Cardiac fibroblast (primary cell): ENCODE measurements at places on chromosomes 3 and 15.

DNA sequence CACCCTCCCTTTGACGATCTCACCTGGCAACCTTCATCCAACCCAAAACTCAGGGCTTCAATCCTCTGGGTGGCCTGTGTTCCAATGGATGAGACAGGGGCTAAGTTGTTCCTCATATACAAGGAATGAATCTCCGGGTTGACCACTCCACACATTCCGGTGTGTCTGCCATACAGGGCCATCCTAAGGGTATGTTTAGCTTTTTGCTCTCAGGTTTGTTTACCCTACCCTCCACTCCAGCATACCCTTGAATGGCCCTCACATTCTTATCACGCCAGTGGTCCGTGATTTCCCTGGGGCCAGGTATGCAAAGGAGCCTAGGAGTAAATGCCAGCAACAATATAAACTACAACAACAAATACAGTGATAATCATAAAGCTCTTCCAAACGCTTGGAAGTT, 45.7 kb upstream of the VGLL3 start:
- no peak for DNase-seq

GRCh38 chr3:178318340-178318739, 217.9 kb upstream of the KCNMB2 start:
- no peak for DNase-seq

GRCh38 chr15:80953953-80954778, 35.5 kb downstream of the MESD start:
- DNase-seq = no peak

DNA sequence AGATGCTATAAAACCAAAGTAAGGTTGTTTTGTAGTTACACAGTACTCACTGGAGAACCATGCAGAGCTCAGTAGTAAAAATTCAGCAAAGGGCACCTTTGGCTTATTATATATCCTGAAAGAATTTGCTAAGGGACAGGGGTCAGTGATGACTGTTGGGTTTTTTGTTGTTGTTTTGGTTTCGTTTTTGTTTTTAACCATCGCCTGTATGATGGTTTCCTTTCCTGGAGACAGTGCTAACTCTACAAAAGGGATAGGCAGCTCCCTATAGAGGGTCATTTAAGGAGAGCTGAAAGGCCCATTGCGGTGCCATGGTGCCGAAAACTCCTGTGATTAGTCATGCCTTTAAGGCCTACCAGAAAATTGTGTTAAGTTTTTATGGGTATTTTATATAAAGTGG, 118.2 kb upstream of the GOLIM4 start:
- no peak for DNase-seq

GRCh38 chr3:126446791-126447190, 28.9 kb downstream of the ZXDC start:
- DNase-seq = no peak

- DNase-seq = no peak
Observed at GRCh38 chr3:136404056-136404455, 153.9 kb downstream of the PCCB start.

GRCh38 chr3:9247941-9248521, 1.4 kb downstream of the SRGAP3 start:
- DNase-seq = no peak

DNA sequence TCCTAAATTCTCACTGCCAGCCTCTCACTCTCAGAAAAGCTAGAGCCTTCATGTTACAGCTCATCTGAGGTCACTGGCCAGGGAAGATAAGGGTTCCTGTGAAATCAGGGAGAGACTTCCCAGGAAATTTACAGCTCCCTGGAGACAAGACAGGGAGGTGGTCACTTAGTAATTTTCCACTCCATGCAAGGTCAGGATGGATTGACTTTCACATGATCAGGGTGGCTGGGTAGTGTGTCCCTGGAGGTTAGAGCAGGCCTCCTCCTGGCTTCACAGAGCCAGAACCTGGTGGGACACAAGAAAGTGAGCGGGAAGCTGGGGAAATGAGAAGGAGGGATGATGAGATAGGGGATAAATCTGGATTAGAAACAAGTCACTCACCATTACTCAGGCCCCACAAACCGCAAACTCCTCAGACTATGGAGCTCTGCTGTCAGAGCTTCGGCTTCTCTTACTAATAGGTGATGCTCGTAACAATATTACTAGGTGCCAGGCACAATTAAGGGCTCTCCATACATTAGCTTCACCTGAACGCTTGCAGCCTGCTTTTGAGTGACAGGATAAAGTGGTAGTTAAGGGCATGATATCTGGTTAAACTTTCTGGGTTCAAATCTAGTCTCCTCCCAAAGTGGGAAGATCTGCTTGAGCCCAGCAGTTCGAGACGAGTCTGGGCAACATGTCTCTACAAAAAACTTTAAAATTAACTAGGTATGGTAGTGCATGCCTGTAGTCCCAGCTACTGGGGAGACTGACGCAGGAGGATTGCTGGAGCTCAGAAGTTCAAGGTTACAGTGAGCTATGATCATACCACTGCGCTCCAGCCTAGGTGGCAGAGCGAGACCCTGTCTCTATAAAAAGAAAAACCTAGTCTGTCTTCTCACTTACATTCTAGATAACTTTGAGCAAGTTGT, 24.9 kb downstream of the DUOX2 start:
- DNase-seq = no peak

DNA sequence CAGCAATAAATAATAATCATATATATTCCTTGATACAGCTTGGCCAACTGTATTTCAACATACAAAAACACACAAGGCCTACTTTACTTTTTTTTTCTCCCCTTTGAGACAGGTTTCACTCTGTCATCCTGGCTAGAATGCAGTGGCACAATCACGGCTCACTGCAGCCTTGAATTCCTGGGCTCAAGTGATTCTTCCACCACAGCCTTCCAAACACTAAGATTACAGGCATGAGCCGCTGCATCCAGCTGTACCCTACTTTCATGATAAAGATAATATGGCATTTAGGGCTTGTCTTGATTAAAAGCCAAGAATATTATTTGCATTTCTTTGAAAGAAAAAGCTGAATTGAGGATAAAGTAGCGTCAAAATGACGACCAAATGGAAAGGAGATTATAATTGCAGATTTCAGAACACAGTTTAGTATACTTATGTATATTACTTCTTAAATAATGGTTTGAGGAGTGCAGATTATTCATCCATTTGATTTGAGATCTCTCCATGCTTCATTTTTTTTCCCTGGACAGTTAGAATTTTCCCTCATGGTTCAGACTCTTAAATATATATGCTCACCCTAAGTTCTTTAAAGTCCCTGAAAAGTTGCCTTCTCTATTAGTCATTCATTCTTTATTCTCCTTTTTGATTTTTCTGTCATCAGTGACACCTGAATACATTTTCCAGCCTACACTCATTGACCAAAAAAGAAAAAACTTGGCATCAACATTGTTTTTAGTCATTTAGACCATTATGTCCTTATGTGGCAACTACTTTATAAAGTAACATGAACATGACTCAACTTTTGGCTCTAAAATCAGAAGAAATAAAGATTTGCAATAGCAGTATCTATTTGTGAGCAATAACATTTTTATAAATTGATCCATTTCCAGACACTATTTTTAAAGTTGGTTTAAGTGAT, 48.5 kb upstream of the MLF1 start:
- peak; percentile 83 for DNase-seq

DNA sequence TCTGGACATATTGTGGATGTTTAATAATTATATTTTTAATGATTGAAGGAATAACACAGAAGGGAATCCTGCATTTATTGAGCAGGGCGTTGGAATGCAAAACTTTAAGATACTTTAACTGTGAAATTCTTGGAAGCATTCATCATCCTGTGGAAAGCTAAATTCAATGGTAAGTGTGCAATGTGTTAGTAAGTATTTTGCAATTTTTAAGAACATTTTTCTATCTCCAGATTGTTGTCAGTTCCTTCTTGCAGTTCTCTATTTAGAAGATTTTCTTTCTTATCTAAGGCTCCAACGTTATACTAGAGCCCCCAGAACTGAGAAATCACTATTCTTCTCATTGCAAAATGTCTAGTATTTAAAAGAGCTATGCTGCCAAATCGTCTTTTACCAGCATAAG, 132.2 kb upstream of the TSC22D2 start:
- peak; percentile 42 for DNase-seq

- DNase-seq = peak; percentile 33
Observed at GRCh38 chr15:52037889-52038505, 19.0 kb downstream of the MAPK6 start.

DNA sequence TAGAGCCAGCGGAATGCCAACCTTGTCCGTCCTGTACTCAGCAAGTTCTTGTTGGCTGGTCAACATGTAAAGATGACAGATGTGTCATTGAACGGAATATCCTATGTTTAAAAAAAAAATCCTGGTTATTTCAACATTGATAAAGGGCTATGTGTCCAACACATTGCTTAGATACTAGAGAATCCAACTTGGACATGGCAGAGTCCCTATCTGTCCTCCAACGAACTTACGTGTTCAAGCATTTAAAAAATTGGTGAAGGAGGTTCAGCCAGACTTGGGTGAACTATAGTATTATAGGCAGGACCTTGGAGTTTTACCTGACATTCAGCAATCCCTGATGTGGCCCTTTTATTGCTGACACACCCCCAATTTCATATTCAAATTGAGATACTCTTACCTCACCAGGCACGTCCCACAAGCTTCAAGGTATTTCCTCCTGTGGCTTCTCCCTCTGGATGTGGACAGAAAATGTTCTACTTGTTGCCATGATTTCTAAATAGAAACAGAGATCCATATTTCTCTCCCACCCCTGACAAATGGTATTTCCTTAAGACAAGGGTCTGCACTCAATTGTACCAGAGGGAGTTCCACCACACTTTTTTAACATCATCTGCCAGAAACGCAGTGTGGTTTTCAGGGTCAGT, 207.7 kb upstream of the TPM1 start:
- DNase-seq = no peak

GRCh38 chr3:175346573-175347356, 487.6 kb downstream of the NAALADL2 start:
- peak; percentile 94 for DNase-seq

GRCh38 chr15:48046813-48047438, 73.9 kb upstream of the SLC24A5 start:
- no peak for DNase-seq

DNA sequence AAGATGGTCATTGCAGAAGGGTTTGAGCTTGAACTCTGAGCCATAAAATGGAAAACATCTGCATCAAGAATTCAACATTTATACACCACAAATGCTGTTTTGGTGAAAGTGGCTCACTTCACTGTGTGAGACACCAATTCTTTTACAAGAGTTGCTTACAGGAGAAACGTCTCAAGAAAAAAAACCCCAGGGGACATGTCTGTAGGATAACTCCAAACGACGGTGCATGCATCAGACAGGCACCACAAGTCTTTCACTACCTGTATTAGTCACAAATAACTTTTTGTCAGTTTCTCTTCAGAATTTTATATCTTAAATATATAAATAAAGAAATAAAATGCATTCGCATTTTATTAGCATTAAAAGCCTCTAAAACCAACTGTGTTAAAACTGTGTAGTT, 164.3 kb downstream of the EFHB start:
- no peak for DNase-seq

GRCh38 chr15:97874139-97874538, 86.4 kb upstream of the ARRDC4 start:
- DNase-seq = no peak

GRCh38 chr3:109731639-109732473, 394.5 kb upstream of the DPPA4 start:
- peak; percentile 80 for DNase-seq

GRCh38 chr15:94097552-94097951, 133.8 kb upstream of the MCTP2 start:
- DNase-seq = no peak

DNA sequence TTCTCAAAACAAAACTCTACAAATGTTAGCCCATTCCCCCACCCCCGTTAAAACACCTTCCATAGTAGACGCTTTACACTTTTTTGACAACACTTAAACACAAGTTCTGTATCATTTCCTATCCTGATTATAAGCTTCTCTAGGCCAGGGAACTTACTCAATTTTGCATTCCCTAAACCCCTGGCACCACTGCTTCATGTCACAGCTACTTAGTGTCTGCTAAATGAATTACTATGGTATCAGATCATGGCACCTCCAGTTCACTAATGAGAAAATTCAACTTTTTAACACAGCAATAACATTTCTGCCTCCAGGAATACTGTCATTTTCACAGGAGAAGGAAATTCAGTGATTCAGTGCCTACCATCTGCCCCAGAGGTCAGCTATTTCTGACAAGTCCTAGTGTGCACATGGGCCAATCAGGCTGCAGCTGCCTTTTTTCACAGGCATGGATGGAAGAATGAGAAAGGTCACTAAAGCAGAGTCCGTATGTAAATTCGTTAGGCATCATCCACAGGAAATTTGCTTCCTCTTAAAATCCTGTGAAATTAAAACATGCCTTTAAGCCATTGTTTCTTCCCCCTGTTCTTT, 18.5 kb downstream of the SFMBT1 start:
- DNase-seq = no peak

GRCh38 chr3:20256144-20256543, 70.1 kb upstream of the SGO1 start:
- DNase-seq = peak; percentile 7

DNA sequence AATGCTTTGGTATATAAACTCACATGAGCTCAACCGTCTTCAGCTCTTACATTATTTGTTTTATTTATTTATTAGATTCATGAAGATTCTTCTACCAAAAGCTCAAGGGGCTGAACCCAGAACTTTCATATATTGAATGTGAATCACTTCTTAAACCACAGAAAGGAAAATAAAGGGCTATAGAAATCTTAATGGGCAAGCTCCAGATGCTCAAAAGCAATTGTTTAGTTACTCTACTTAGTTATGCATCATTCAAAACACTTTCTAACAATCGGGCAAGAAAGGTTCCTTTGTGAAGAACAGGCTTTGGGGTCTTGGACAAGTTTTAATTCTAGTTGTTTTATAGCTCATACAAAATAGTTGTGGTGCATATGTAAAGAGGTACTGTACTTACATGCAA, 380.2 kb downstream of the TIGIT start:
- DNase-seq = no peak

DNA sequence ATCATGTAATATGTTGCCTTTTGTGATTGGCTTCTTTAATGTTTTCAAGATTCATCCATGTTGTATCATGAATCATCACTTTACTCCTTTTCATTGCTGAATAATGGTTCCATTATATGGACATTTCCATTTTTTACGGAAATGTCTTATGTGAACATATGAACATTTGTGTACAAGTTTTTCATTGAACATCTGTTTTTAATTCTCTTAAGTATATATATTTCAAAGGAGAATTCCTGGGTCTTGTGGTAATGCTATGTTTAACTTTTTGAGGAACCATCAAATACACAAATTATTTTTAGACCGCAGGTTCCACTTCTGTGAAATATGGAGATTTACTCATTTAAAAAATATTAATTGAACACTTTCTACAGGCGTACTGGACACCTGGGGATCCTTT, 85.7 kb downstream of the ARIH1 start:
- no peak for DNase-seq
